ENCODE measurements at places on chromosomes 2 and 18.

- peak; percentile 61 for DNase-seq
Measured at GRCh38 chr2:60554074-60554645, 706 bp upstream of the BCL11A start.

- DNase-seq: no peak
Measured at GRCh38 chr2:231138699-231139098, 13.9 kb upstream of the HTR2B start.

DNA sequence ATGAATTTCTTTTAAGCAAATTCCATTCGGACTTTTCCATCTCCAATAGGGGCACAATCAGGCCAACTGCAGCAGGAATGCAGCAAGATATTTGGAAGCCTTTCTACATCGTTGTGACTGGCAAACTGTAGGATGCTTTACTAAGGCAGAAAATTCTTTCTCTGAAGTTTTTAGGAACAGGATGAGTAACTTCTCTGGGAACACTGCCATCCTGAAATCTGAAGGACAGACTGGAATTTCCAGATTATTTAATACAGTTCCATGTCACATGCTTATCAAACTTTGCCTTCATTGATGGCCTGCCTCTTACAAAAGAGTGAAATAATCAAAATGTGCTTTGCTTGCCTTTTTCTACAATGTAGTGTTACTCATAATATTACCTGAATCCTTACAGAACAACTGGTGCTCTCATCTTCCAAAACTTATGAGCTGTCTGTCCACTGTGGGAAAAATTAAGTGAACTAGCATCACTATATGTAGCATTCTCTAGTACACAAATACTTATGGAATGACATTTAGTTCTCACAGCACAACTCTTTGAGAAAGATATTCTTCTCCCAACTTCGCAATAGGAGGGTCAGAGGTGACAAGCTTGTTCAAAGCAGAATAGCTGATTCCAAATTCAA lies 32.0 kb upstream of the MAP2 start:
- no peak for DNase-seq

- no peak for DNase-seq
Measured at GRCh38 chr2:27689424-27689823, 25.7 kb downstream of the SLC4A1AP start.

DNA sequence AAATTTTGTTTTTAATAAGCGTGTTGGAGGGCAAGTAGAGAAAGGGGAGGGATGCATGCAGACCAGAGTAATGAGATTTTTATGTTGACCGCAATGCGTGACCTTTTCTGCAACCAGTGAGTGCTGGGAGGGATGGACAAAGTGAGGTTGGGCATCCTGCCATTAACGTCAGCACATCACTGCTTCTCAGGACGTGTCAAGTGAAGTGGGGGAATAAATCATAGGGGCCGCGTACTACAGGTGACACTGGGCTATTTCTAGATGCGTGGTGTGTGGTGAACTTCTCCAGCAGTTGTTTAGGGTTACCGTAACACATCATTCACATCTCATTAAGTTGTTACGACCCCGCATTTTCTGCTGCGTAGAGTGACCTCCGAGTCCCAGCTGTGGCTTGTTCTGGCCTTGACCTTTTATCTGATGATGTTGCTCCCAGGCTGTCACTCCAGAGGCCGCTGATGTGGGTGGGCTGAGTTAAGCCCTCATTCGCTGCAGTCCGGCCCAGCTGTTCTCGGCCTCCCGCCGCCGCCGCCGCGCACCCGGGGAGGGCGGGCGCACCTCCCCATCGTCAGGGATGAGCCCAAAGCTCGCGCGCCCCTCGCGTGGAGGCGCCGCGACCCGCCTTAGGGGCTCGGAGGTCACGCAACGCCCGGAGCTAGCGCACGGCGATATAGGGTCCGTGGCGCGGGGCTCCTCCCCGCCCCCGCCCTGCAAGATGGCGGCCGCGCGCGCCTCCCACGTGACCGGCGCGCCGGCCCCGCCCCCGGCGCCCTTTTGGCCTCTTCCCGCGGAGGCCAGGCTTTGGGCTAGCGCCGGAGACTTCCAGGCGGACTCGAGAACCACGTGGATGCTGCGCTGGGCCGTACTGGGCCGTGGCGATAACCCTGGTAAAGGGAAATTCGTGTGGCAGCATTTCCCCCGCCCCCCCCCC lies 3.5 kb downstream of the ZCCHC2 start:
- DNase-seq: peak; percentile 47

DNA sequence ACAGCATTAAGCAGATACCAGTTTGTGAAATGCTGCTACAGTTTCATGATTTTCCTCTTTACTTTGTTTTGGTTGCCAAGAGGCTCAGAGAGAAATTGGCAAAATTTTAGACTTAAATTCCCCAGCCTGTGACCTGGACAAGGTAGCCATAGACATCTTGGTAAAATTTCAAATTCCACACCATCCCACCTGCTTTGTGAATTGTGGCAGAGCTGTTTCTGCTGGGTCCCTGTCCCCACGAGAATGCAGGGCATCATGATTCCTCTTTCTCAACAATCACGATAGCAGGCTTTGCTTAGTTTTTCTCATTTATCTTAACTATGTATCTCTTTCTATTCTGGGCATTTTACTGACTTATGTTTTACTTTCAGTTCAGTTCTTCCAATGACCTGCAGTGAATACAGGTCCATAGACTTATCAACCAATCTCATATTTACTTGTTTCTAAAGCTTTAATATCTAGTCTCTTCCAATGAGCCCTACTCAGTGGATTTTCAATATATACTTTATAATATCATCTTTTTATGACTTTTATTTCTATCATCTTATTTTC lies 351.6 kb downstream of the SOCS6 start:
- DNase-seq: no peak

DNA sequence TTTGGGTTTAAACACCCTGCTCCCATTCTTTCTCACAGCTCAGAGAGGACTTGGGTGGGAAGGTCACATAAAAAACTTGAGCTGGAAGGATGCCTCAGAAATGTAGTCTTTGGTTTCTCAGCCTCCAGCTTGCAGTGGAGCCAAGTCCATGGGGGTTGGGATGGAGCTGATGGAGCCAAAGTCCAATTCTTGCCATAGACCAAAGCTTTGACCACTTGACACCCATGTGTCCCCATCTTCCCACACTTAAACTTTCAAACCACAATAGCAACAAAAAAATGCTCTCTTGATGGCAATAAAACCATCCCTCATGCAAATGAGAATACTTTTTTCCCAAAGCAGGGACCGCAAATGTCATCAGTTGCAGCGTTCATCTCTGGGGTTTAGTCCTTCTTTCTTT lies 14.7 kb upstream of the DAW1 start:
- no peak for DNase-seq

GRCh38 chr18:78477840-78478239 lies 501.8 kb upstream of the SALL3 start:
- DNase-seq: no peak

GRCh38 chr2:219261024-219261855 lies 7.5 kb upstream of the TUBA4A start:
- DNase-seq: no peak

GRCh38 chr18:48742706-48743475 lies 204.1 kb downstream of the CTIF start:
- no peak for DNase-seq

GRCh38 chr2:121076498-121076820 lies 208.5 kb downstream of the TFCP2L1 start:
- no peak for DNase-seq

- no peak for DNase-seq
Measured at GRCh38 chr2:124623560-124623959, 598.5 kb downstream of the CNTNAP5 start.

DNA sequence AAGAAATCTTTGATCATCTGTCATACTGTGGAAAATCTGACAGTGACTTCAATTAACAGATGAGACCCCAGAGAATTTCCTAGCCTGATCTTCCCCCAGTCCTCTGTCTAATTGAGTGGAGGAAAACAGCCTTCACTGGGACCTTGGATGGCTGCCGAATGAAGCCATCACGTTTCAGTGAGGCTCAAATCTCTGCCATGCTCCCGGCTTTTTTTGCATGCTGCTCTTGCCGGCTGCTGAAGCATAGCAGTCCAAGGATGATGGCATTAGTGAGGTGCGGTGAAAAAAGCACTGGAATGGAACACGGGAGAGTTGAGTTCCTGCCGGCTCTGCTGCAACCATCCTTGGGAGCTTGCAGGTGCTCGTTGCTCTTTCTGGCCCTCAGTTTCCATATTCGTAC lies 430.5 kb downstream of the SLC4A3 start:
- DNase-seq: no peak

DNA sequence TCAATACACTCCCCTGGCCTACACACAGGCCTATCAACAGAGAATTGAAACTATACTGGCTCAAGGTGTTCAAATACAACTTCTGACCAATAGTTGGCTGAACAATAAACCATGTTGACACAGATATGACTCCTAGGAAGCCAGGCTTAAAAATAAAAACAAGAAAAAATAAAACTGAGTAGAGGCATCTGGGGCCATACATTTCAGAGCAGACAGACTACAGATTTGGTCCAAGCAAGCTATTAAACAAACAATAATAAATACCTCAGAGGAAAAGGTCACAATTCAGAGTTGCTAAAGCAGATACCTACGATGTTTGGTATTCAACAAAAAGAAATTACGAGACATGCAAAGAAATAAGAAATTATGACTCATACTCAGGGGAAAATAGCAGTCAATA lies 132.8 kb upstream of the ACVR2A start:
- DNase-seq: no peak

- DNase-seq: no peak
Measured at GRCh38 chr2:15797231-15797938, 143.0 kb upstream of the MYCN start.

DNA sequence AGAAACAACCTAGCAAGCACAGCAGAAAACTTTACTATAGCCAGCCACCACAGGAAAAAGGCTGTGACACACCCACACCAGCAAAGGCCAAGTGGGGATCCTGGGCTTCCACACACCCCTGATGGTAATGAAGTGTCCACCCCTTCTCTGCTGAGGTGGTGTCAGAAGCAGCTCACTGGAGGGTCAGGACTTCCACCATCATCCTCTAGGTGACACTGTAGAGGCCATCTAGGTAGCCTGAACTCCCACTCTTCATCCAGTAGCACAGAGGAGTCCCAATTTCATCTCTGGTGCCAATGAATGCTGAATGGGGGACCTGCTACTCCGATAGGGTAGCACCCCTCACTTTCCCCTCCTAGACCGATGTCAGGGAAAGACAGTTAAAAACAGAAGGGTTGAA lies 1544.4 kb downstream of the LRP1B start:
- DNase-seq: peak; percentile 70

DNA sequence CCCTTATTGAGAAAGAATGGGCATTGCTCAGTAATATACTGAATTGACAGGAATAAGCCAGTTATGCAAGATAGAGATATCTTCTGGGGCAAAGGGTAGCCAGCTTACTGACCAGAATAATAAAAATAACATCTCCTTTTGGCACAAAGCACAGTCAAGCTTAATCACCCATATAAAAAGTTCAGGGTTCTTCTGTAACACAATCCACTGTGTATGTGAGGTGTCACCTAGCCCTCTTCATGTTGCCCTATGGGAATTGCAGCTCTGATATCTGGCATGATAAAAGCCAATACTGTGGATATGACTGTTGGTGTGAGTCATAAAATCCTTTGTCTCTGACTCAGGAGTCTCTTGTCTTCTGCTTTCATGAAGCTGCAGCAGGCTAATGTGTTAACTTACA lies 90.8 kb downstream of the DSEL start:
- no peak for DNase-seq

GRCh38 chr2:55482186-55482884 lies 37.2 kb upstream of the CFAP36 start:
- no peak for DNase-seq

GRCh38 chr2:59888015-59888414 lies 665.4 kb downstream of the BCL11A start:
- no peak for DNase-seq

DNA sequence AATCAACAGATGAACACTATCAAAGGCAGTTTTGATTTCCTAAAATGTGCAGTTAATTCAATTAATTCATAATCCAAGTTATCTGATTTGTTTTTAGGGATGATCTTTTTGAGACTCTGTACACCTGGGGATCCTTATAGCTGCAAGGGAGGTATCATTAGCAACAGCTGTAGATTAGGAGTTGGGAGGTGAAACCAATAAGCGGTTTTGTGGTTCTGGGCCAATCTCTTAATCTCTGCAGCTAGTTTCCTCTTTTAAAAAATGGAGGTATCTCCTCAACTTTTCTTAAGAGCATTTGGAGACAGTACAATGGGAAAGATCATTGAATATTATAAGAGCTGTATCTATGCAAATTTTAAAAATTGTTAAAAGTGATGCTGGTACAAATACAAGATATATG lies 126.0 kb downstream of the MC4R start:
- DNase-seq: no peak

GRCh38 chr18:42086288-42086687 lies 131.3 kb downstream of the PIK3C3 start:
- DNase-seq: no peak

DNA sequence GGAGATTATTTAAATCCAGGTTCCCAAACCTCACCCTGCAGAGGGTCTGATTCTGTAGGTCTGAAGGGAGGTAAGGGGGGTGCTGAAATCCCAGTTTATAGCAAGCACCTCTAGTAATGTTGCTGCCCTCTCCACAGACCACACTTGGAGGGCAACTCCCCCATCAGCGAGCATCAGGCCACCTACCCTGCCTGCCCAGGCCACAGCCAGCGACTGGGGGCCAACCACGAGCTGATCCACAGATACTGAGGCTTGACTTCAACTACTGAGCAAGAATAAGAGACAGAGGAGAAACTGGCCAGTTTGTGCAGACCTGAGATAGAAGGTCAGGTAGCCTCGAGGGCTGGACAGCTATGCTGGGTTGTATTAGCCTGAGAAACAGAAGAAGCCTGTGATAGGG lies 36.3 kb upstream of the LBH start:
- no peak for DNase-seq

DNA sequence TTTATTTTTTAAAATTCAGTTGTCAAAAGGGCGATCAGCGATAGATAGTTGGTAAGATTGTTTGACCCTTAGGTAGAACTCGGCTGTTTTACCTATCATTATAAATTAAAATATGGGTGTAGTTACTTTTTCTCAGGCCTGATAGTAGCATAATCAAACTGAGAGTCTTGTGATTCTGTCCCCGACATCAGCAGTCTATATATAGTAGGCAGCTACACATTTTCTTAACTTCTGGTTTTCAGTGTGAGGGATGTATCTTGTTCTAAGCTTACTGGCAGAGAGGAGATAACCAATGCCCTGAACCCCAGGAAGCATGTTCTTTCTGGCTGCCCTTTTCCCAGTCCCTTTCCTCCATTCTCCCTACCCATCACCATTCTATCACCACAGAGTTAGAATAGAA lies 56.6 kb downstream of the XRCC5 start:
- DNase-seq: no peak

- DNase-seq: peak; percentile 22
Measured at GRCh38 chr18:28408528-28408927, 231.6 kb upstream of the CDH2 start.

GRCh38 chr2:105439141-105439540 lies 40.3 kb upstream of the FHL2 start:
- DNase-seq: no peak

Measured in Kasumi-1 (cell line).